ENCODE measurements at places on chromosomes 11 and 22. TPM values are rescaled to one million over a fixed set of nuclear protein-coding genes. Genes with fewer than 3 reads are reported as not detected.

The CARD16 gene
- total RNA-seq, result 19.3 TPM

The TH gene
- not detected for total RNA-seq

The SCGB1A1 gene
- not detected for total RNA-seq

The OR51I1 gene
- 0.63 TPM for total RNA-seq

The MICAL2 gene
- 2.3 TPM for total RNA-seq

GRCh38 chr11:62930157-62930556 lies 9.0 kb upstream of the CHRM1 start:
- no peak for DNase-seq

DNA sequence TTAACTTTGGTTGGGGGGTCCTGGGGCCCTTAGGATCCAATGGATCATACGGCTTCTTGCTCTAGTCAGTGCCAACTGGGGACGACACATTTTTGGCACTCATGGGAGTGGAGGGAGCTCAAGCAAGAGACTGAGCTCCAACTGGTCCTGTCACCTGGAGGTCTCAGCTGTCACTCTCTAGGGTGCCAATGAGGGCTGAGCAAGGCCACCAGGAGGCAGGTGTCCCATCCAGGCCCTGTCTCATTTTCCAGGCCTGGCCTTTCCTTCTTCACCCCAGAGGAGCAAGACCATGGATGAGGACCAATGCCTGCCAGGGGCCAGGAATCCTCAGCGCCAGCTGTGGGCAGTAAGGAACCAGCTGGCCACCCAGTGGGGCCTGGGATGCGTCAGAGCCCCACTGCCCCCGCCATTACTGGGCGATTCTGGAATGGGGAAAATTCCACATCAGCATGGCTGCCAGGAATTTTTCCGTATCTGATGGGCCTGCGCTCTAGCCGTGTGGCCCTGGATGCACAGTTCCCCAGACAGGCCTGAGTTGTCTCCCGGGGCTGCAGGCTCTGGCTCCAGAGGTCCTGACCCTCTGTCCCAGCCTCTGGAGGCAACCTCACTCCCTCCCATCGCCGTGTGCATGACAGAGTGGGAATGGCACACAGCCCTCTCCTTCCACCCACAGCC lies 669 bp upstream of the GAL3ST1 start:
- no peak for DNase-seq

GRCh38 chr11:84720706-84721402 lies 906.3 kb downstream of the DLG2 start:
- DNase-seq, result no peak

DNA sequence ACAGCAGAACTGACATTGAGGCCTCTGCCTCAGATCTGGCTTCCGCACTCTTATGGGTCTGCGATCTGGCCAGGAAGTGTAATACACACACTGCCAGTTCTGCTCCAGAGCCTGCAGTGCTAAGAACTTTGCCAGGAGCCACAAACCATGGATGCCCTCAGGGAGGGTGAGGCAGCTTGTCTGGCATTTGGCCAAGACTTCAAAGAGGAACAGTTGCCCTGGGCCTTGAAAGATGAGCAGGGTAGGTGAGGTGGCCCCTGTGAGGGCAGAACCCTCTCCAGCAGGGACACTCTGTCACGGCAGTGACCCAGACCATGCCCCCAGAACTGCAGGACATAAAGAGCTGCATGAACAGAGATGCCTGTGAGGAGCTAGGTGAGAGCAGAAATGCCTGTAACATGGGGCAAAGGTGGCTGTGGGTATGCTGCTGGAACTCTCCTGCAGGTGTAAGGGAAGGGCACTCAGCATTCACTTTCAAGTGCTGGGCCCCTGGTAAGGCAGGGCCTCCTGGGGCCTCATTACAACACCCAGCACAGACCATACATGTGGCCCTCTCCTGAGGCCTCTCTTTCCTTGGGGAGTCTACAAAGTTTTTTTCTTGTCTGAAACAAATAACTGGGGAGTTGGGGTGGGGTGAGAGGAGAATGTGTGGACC lies 47.3 kb downstream of the NEU3 start:
- peak; percentile 66 for DNase-seq

DNA sequence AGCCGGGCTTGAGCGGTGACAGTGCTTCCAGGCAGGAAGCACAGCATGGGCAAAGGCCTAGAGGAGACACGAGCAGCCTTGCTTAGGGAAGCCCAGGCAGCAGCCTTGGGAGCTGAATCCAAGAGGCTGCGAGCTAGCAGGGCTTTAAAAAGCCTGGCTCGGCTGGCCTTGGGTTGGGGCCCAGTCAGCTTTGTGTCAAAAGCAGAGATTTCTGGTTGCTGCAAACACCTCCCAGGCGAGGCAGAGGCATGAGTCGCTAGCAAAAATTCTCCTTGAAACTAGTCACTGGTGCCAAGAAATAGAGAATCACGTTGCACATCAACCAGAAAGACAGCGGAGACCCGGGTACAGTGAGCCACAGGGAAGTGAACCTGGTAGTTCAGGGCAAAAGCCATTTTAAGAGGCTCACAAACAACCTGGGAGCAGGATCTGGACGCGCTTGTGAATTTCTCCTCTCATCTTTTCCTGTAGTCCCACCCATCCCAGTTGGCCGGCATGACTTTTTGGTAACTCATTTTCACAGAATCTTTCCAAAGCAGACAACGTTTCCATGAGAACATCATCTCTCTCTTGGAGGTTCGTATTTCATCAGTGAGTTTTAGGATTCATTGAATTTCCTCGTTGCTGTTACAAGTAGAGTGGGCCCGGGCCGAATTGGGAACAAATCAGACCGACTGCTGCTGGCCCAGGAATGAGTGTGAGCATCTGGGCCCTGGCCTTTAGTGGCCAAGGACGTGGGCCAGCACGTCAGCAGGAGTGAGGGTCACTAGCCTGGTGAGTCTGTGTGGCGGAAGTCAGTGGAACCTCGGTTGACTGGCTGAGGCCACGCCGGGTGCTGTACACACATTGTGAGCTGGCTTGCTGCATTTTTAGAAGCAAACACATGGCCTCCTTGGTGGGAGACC lies 16.4 kb upstream of the FGF4 start:
- no peak for DNase-seq

DNA sequence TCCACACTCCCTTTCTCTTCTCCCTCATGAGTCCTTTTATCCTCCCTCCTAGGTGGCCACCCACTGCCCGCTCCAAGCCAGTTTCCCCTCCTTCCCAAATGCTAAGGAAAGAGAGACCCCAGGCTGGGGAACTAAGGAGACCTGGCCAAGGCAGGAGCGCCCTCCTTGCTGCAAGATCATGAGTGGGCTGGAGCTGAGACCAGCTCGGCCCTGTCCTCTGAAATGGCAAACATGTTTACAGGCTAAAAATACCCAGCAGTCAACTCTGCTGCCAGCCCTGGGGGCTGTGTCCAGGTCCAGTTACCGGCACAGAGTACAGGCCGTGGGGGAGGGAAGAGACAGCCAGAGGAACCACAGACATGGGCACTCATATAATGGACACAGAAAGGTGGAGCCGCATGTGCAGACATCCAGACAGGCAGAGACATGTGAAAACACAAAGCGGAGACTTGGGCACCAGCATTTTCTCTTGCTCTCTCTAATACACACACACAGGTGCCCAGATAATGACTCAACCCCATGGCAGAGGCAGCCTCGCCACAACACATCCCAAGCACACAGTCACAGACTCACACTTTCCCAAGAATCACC lies 1.2 kb upstream of the AHNAK start:
- DNase-seq, result no peak

DNA sequence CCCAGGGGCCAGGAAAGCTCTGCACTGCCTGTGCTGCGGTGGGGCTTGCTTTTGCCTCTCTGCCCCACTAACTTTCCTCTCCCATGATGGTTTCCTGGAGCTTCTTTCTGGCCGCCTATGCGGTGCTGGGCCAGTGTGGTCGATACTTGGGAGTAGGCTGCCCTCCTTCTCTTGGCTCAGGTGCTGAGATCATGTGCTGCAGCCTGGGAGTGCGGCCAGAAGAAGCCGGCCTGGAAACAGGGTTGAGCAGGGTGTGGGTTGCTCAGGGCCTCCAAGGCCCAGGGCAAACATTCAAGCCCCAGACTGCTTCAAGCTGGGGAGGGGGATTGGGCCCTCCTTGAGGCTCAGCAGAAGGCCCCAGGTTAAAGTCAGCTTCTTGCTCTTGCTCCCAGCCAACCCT lies 125.0 kb downstream of the NTM start:
- no peak for DNase-seq

- no peak for DNase-seq
Observed at GRCh38 chr11:63609536-63609935, 4.7 kb downstream of the PLAAT3 start.

DNA sequence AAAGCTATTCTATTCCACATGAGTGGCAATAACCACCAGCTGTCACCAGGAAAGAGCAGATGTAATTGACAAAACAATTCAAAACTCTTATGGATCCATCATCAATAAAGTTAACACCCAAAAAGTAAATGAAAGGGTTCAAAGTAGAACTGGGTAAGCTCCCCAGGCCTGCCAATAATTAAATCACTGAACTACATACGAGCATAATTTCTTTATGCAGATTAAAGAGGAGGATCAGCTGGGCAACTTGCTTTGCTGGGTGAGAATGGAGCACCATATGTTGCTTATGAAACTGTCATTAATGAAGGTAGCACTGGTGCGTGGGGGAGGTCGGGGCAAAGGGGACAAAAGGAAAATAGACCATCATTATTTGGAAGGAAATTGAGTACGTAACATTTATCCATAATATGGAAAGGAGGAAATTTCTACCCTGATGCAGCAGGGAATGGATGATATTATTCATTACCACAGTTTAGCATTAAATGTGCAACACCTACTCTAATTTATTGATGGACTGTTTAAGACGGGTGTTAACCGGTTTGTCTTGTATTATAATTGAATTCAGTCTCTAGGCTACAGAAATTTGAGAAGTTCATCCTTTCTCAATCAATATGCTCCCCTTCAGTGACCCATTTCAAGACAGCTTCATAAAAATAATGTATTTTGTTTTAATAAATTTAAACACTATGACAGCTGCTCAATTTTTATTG lies 315.9 kb downstream of the CADM1 start:
- DNase-seq, result no peak

Measured in SK-MEL-5 (cell line).